T-helper 17 cell (primary cell): ENCODE measurements at places on chromosomes 11 and 22. TPM values are rescaled to one million over a fixed set of nuclear protein-coding genes. Genes with fewer than 3 reads are reported as not detected.

The KRTAP5-8 gene
- 0.37 TPM for total RNA-seq

The AP1B1 gene
- total RNA-seq: 41.2 TPM

DNA sequence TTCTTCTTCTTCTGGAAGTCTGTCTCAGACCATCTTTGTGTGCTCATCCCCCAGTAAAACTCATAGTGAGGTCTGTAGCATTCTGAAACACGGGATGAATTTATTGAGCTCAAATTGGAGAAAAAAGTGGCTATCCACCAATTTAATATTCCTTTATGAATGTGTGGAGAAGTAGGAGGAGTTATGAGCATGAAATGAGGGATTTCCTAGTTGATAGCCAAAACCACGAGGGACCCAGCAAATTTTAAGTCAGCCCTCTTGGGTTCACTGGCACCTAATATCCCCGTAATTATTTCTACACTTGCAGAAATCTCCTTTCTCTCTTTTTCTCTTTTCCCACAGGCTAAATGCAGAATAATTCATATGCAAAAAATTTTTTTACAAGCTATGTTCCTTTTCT is at the start of gene OR52A1:
TSS of gene OR52A1 (minus strand) at position 101 of the 400 bp plus-strand sequence. CDS start 2,388 bp downstream, outside the sequence.
- H3K36me3 ChIP-seq: no peaks in the 10 kb centered on the region
- H3K4me3 ChIP-seq: no peak within 1 kb of the TSS
- no peak for DNase-seq
- H3K27ac ChIP-seq: no peak within 1 kb of the TSS
- peaks cover 6% of the 10 kb centered on the region for H3K27me3 ChIP-seq
- H3K4me1 ChIP-seq: peaks cover 3% of the 10 kb centered on the region

DNA sequence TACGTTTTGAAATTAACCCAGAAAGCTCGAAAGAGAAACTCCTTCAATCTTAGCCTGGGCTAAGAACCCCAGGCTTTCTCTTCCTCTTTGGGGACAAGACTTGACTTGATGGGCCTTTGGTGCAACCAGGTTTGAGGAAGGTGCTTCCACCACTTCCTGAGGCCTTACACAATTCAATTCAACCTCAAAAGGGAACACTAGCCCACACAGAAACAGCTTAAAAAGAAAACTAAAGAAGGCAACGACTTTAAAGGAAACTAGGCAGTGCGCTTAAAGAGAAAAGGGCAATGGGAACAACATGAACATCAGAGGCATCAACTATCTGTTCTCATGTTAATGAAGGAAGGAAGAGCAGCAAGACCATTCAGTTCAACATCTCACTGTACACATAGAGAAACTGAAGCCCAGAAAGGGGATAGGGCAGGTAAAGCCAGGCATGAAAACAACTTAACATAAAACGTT is 24.8 kb downstream of the PAK1 start:
- H3K36me3 ChIP-seq: peaks cover 6% of the 10 kb centered on the region
- peak overlapping the region; percentile 70 for H3K27ac ChIP-seq
- peaks cover 11% of the 10 kb centered on the region for H3K27me3 ChIP-seq

The SEC14L2 gene
- total RNA-seq: 37.2 TPM

DNA sequence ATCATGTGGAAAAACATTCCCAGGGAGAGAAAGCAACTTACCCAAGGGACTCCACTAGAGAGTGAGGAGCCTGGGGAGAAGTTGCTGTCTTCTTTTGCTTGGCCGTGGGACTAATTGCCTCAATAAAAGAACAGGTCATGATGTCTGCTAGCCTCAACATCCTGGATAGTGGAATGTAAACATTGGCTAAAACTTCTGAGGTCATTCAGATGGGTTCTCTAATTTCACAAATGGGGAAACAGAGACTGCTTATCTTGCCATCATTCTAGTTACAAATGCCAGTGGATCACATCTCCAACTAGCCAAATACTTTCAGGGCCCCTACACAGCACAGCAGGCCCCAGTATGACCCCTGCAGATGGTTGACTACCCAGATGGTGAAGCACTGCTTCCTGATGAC is 28.4 kb upstream of the PAMR1 start:
- H3K4me1 ChIP-seq: no peaks in the 10 kb centered on the region
- H3K36me3 ChIP-seq: no peaks in the 10 kb centered on the region
- no peak overlapping the region for H3K4me3 ChIP-seq
- peaks cover 58% of the 10 kb centered on the region for H3K27me3 ChIP-seq
- no peak overlapping the region for H3K27ac ChIP-seq

The MEI1 gene
- total RNA-seq: 53.8 TPM

GRCh38 chr11:31807799-31808667 is 3.1 kb downstream of the PAX6 start:
- no peak for DNase-seq
- H3K27me3 ChIP-seq: peaks cover 75% of the 10 kb centered on the region
- peaks cover 32% of the 10 kb centered on the region for H3K4me1 ChIP-seq
- H3K4me3 ChIP-seq: peak overlapping the region; percentile 4
- peaks cover 14% of the 10 kb centered on the region for H3K36me3 ChIP-seq
